ENCODE measurements at places on chromosomes 1 and 21.

DNA sequence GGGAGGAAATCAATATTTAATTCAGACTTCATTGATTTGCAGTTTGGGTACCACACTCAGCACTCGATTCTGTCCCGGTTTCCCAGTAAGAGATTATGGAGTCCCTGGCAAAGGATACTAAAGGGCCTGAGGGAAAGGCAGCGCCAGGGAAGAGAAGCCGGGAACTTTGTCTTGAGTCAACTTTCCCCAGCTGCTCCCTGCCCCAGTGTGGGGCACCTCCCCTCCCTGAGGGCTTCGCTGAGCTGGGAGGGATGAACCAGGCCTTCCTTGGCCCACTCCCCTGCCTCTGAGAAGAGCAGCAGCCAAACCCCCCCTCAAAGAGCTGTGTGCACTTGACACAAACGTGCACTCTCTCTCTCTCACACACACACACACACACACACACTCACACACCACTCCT, 32.6 kb downstream of the OPTC start:
- DNase-seq = no peak

DNA sequence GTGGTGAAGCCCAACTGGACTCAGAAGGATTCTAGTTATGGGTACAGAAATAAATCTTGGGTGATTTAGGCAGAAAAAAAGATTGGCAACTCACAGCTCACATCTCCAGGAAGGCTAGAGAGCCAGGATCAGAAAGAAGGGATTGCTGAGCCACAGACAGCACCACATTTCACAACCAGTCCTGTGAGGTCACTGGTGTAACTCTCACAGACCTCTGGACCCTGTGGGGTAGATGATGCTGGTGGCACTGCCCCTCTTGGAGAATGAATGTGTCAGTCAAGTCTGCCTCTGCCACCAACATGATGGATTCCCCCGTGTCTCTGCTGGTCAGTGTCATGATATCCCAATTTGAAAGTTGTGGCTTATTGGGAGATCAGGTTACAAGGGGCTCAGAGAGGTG, 70.9 kb upstream of the HMCN1 start:
- no peak for DNase-seq

DNA sequence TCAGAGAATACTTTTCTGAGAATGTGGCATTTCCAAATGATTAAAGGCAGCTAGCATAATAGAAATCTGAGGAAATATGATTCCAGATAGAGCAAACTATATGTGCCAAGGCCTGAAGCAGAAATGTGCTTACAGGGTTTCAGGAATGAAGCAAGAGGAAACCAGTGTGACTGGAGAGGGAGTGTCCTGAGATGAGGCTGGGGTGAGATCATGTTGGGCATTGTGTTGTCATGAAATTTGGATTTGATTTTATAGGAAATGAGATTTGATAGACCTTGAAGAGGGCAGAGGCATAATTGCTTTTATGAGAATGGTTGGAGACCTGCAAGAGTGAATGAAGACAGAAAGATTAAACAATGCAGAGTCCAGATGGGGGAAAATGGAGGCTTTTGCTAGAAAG, 338.1 kb upstream of the SNX7 start:
- no peak for DNase-seq

- DNase-seq = no peak
Observed at GRCh38 chr1:34911465-34911864, 18.0 kb downstream of the DLGAP3 start.

DNA sequence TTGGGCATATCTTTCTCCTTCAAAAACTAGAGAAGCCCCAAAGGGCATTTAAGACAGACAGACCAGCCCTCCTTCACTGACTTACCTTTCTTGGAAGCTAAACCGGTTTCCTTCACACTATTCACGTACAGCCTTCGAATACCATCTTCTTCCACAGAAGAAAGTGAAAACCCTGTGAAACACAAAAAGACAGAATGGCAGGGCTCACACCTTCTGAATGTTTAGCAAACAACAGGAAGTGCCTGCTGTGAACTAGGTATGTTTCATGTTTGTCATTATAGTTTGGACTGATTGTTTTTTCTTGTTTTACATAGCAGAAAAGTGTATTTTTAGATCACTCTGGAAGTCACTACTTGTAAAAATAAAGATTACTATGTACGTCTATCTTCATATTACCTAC, 148.6 kb upstream of the KRTAP19-8 start:
- DNase-seq = no peak

DNA sequence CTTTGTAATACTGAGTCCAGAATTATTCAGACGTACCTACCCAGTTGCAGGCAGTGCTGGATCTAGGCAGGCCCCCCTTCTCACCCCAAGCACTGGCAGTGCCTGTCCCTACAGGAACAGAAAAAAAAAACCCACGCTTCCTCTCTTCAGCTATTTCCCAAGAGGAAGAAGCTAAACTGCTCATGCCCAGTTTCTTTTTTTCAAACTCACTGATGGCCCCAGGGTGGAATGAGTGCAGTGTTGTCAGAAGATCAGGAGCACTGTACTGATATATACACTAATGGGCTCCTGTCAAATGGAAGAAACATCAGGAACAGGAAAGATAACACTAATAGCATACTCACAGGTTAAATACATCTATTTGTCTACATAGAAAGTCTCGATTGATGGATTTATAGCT, 28.2 kb upstream of the DOCK7 start:
- DNase-seq = no peak

DNA sequence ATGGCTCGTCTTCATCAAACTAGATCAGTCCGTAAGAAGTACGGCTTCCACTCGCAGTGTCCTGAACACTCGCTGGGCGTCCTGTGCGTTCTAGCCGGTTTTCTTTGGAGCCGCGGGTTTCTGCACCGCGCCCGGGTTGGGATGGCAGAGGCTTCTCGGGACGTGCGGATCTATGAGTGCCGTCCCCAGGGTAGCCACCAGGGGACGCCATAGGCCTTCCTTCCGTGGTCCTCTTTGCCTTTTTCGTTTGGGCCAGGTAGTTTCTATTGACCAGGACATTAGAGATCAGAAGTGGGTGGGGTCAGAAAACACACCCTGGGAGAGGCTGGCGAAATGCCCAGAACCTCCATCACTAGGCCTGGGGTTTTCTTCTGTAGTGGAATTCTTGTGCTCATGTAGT, 273.8 kb downstream of the FAM72C start:
- peak; percentile 23 for DNase-seq

DNA sequence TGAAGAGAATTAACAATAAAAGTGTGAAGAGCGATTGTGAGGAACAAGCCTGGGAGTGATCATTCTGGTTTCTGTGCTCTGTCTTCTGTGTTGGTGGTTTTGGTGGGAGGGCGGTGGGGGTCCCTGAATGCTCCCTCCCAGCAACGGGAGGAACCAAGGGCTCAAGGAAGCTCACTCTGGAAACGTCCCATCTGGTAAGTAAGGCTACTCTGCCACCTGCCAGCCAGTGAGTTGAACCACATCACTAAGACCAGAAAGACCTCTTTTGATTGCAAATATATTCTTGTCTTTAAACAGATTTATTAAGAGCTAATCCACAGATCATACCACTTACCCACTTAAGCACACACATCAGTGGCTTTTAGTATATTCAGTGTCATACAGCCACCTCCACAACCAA, 125.0 kb downstream of the PRDM2 start:
- DNase-seq = no peak

DNA sequence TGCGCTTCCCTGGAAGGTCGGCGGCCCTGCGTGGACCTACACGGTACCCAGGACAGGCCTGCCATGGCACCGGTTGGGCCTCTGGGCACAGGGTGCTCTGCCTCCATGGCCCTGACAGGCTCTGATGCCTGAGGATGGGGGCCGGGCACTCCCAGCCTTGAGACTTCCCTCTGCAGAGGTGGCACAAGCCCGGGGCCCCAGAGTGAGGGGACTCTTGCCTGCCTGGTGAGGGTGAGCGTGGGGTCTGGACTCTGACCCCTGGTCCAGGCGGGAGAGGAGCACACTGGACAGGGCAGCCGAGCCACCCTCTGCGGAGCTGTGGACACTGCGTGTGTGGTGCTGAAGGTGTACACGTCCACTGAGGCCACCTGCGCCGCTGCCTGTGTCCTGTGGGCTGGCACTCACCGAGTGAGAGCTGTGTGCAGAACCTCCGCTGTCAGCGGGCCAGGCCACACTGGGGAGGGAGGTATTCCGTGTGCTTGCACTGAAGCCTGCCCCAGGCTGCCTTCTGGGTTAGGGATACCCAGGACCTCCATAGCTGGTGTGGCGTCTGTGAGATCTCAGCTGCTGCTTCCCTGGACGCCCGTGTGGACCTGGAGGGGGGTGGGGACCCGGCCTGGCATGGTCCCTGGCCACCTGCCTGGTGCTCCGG, 10.4 kb downstream of the SKI start:
- no peak for DNase-seq

- no peak for DNase-seq
Observed at GRCh38 chr1:8718850-8719361, 98.5 kb downstream of the RERE start.

- DNase-seq = no peak
Observed at GRCh38 chr1:106787520-106787919, 269.0 kb upstream of the PRMT6 start.

DNA sequence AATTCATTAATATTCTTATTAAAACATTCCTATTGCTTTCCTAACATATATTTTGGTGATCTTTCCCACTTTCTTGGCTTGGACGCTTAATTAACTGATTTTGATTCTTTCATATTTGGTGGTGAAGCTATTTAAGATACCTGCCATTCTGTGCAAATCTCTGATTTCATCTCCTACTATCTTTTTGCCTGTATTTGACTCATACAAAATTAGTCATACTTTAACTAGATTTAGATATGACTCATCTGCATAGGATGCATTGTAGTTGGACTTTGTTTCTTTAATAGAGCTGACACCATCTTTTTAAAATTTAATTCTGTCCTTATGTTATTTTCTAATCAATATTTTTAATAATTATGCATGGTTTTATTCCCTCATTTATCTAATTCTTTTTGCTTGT, 93.8 kb upstream of the PLPPR4 start:
- no peak for DNase-seq

DNA sequence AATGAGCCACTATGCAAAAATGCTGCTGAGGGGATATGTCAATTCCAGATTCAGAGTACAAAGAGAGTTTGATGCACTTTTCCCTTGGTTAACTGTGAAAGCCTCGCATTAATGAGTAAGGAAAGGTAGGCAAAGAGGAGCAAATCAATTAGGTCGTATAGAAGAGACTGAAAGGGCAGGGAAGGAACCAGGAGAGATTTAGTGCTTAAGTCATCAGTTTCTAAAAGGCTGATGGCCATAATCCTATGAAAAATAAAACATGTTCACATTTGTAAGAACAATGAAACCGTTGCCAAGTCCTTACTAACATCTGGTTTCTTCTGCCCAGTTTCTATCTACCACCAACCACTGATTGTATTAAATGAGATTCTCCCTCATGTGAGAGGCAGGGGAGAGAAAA, 118.4 kb upstream of the PALMD start:
- no peak for DNase-seq

DNA sequence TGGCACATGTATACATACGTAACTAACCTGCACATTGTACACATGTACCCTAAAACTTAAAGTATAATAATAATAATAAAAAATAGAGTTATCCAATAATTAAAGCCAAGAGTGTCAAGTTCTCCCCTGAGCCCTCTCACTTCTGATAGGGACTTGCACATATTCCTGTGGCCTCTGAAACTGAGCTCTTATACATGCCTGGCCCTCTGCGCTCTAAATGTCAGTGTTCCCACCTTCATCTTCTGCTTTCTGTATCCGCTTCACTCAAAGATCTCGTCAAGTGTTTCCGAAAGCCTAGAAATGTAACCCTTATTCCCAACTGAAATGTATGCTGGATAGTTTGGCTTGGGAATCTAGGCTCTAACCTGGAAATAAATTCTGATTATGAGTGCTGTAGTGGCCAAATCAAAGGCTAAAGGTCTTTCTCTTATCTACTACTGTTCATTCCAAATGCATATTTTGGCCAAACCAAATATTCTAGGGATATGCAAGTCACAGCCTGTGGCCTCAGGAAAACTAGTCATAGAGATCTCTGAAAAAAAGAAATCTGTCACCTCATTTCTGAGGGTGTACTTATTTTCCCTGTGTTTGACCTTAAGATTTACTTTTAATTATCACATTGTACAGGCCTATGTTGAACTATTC, 99.5 kb upstream of the LYPLAL1 start:
- DNase-seq = no peak

DNA sequence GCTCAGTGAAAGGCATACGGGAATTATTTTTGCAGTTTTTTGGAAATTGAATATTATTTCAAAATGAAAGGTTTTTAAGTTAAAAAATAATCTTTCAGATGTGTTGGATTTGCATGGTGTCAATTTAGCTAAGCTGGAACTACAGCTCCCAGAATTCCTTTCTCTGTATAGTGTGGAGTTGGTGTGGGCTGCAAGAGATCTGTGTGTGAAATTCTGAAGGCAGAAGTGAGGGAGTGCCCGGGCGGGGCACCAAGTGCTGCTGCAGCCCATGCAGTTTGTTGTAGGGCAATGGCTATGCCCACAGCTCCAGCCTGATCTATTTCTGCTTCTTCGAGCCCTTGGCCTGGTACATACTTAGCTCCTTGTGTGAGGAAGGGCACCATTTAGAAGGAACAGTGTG, 60.5 kb upstream of the CSF1 start:
- no peak for DNase-seq

DNA sequence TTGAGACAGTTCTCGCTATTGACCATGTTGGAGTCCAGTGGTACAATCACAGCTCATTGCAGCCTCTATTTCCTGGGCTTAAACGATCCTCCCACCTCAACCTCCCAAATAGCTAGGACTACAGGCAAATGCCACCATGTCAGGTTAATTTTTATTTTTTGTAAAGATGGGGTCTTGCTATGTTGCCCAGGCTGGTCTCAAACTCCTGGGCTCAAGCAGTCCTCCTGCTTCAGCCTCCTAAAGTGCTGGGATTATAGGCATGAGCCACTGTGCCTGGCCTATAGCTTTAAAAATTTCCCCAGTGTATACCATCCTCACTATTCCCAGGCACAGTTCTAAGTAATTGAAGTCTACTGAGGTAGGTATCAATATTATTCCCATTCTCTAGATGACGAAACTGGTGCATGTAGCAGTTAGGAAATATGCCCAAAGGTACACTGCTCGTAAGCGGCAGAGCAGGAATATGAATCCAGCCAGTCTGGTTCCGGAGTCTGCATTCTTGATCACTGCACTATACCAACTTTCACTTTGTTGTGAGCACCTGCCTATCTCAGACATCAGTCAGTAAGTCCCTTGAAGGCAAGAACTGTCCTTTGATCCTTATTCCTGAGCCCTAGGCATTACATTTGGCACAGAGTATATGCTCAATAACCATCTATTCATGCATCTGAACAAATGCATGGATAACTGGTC, 11.5 kb upstream of the SRP9 start:
- no peak for DNase-seq
